AML-193 (cell line): ENCODE measurements at places on chromosomes 6 and 20.

DNA sequence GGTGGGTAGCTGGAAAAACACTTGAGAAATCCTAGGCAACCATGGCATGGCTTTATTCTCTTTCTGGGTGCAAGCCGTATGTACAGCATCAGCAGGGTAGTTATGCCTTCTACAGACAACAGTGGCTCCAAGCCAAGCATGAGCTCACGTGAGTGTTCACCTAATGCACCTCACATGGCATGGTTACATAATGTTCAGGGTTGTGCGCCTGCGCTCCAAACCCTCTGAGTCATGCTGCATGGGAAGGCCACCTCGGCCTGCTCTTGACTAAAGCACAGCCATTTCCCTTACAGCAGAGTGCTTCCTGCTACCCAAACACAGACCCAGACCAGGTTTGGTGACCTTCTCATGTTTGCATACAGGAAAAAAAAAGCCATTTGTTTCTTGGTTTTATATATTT lies 96.2 kb downstream of the VIP start:
- DNase-seq = no peak

- DNase-seq = peak; percentile 58
Measured at GRCh38 chr6:146892613-146893401, 294.0 kb downstream of the ADGB start.

DNA sequence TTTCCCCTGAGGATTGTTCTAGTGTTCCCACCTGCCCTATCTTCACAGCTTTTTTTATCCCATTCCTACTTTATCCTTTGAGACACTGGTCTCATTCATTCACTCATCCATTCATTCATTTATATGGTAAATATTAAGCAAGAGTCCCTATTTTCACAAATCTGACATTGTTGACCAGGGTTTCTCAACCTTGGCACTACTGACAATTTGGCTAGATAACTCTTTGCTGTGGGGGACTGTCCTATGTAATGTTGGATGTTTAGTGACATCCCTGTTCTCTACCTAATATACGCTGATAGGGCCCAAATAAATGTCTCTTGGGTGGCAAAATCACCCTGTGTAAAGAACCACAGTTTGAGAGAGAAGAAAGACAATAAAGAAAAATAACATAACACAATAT lies 345.0 kb downstream of the GRIK2 start:
- no peak for DNase-seq

GRCh38 chr6:75874224-75874623 lies 125.2 kb downstream of the MYO6 start:
- DNase-seq = no peak

GRCh38 chr20:62065674-62066338 lies at the start of gene TAF4:
TAF4 (minus strand) TSS chr20:62065881; CDS start chr20:62065810, 71 bp downstream.
- DNase-seq = peak; percentile 29

DNA sequence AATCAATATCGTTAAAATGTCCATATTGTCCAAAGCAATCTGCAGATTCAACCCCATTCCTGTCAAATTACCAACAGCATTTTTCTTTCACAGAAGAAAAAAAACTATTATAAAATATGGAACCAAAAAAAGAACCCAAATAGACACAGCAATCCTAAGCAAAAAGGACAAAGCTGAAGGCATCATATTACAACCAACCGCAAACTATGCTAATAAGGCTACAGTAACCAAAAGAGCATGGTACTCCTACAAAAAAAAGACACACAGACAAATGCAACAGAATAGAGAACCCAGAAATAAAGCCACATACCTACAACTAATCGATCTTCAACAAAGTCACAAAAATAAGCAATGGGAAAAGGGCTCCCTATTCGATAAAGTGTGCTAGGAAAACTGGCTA lies 49.2 kb downstream of the RNGTT start:
- DNase-seq = no peak

GRCh38 chr6:85913001-85913400 lies 270.3 kb upstream of the SYNCRIP start:
- no peak for DNase-seq

DNA sequence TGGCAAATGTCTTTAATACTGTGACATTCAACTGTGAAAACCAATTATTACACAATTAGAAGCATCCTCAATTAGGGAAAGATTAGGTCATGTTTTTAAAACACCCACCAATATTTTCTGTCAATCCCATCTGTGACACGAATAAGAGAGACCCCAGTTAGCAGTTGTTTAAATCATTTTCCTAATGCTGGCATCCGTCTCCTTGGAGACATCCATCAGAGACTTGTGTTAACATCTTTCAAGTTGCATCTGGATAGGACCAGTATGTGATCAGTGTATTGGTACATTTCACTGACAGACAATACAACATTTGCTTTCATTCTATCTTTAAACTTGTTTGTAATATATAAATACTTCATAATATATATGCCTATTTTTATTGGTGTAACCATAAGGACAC lies 420.7 kb upstream of the RNF217 start:
- DNase-seq = no peak

GRCh38 chr6:43990627-43991619 lies 136.3 kb downstream of the MRPL14 start:
- no peak for DNase-seq

GRCh38 chr6:18317850-18318249 lies 53.5 kb upstream of the DEK start:
- no peak for DNase-seq

- no peak for DNase-seq
Measured at GRCh38 chr20:623704-624103, 13.6 kb upstream of the TCF15 start.

- DNase-seq = no peak
Measured at GRCh38 chr20:13638162-13638495, 603 bp downstream of the TASP1 start.

DNA sequence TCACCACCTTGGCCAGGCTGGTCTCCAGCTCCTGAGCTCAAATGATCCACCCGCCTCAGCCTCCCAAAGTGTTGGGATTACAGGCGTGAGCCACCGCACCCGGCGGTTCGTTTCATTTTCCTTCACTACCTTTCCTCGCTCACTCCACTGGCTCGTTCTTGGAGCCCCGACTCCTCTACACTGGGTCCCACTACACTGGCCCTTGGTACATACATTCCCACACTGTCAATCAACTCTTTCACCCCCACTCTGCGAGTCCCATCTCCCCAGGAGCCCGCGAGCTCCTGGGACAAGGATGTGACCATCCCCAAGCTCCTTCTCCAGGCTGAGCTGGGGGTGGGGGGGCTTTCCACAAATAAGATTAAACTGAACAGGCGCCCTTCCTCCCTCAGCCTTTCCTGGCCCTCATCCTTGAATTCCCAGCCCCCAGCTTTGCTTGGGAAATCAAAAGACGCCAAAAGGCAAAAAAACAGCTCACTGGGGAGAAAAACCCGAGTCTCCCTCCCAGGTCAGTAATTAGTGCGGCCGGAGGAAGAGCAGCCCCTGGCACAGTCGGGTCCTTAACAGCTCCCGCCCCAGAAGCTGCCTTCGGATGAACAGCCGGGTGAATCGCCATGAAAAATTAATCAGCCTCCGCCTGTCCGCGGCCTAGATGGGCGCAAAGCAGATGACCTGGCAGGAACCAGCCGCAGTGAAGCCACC lies 42.8 kb upstream of the LY86 start:
- no peak for DNase-seq

DNA sequence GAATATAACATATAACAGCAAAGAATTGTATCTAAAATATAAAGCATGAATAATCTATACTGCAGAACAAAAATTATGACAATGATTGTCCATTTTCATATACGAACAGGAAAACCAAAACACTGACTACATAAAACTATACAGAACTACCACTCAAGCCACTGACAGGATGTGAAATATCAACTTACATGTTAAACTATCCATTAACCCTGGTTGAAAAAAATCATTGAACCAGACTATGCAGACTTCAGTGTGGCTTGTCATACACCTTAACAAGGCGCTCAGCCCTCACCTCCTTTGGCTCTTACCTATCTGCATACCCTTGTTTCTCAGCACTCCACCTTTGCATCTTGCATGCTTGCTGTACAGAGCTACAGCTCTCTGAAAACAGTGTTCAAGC lies 34.9 kb downstream of the ASCC3 start:
- no peak for DNase-seq

GRCh38 chr6:139371421-139372203 lies 2.8 kb downstream of the CITED2 start:
- no peak for DNase-seq

GRCh38 chr20:39897058-39897457 lies 792.0 kb downstream of the MAFB start:
- DNase-seq = no peak

- peak; percentile 25 for DNase-seq
Measured at GRCh38 chr6:79250107-79250514, 15.6 kb upstream of the HMGN3 start.

DNA sequence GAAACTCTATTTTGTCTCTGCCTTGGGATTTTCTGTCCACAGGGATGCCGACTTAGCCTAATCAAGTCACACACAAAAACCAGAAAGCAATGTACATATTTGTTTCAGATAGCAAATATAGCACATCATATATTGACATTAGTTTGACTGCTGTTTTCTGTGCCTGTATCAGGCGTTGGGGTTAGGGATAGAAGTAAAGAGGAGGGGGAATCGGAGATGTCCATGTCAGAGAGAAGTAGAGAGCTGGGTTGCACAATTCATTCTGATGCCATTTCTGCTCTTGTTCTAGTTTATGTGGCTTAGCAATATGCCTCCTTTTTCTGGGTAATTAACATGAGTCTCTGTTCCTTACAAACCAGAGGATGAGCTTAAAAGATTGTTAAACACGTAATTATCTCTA lies 14.7 kb upstream of the IPCEF1 start:
- no peak for DNase-seq

- no peak for DNase-seq
Measured at GRCh38 chr20:7411075-7411474, 529.2 kb downstream of the HAO1 start.

DNA sequence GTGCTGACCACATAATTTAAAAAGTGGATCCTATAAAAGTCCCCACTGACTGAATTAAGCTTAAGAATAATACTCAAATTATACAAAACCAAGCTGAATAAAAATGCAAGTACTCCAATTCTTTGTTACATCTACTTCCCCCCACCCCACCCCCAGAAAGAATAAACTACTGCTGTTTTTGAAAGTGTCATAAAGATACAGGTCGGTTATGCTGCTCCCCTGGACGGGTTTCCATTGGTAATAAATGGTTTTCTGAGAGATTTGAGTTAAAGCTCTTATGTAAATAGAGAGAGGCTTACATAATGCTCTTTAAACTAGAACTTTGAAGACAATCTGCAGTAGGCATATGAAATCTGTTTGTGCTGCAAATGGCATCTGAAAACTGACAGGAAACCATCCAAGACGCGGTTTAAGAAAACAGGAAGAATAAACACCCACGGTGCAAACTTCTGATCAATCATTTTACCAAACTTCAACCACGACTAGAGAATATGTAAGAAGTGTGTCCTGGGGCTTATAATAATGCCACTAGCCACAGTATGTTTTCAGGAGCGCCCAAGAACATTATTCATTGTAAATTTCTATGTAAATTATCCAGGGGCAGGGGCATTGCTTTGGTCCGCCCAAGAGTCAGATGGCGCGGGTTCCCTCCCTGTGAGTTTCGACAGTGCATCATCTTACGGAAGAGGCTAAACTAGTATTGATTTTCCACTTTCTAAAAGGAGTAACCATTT lies 10.8 kb upstream of the POU3F2 start:
- DNase-seq = no peak

- no peak for DNase-seq
Measured at GRCh38 chr20:51712501-51713212, 55.5 kb downstream of the ATP9A start.

GRCh38 chr6:154314084-154314483 lies 42.5 kb downstream of the IPCEF1 start:
- DNase-seq = no peak

- DNase-seq = peak; percentile 89
Measured at GRCh38 chr6:137731960-137732616, 135.0 kb upstream of the TNFAIP3 start.

- no peak for DNase-seq
Measured at GRCh38 chr6:42190554-42191183, 4.1 kb downstream of the GUCA1B start.

DNA sequence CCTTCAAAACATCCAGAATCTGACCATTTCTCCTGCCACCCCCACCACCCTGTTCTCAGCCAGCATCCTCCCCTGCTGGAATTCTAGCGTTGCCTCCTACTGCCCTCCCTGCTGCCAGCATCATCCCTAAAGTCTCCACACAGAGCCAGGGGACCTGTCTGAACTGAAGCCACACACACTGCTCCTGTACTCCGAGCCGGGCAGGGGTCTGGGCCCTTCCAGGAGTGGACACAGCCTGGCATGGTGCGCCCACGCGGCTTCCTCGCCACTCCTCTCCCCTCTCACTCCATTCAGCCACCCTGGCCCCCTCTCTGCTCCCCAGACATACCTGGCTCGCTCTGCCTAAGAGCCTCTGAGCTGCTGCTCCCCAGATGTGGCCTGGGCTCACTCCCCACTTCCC lies 155.5 kb downstream of the PREX1 start:
- DNase-seq = no peak

DNA sequence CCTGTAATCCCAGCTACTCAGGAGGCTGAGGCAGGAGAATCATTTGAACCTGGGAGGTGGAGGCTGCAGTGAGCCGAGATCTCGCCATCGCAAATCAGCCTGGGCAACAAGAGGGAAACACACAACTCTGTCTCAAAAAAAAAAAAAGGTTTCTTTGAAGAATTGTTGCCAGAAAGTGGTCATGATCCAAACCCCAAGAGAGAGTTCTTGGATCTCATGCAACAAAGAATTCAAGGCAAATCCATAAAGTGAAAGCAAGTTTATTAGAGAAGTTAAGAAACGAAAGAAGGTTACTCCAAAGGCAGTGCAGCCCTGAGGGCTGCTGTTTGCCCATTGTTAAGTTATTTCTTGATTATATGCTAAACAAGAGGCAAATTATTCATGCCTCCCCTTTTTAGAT lies 14.5 kb upstream of the KIFC1 start:
- DNase-seq = no peak

DNA sequence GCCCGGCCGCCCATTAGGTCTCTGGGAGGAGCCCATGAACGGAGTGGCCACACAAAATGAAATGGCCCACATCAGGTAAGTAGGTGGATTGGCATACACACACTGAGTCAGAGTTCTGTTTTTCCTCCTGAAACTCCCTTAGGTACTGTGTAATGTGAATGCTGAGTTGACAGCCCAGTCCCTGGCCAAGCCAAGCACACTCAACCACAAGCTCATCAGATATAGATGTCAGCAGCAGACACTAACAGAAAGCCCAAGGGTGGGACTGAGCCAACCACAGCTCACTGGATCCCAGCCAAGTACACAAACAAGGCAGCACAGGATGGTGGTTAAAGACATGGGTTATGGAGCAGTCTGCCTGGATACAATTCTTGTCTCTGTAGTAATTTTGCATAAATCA lies 403.4 kb downstream of the GJA1 start:
- DNase-seq = no peak

- DNase-seq = no peak
Measured at GRCh38 chr6:71015392-71015791, 58.5 kb upstream of the B3GAT2 start.

GRCh38 chr6:498795-499231 lies 107.3 kb downstream of the IRF4 start:
- DNase-seq = peak; percentile 27

DNA sequence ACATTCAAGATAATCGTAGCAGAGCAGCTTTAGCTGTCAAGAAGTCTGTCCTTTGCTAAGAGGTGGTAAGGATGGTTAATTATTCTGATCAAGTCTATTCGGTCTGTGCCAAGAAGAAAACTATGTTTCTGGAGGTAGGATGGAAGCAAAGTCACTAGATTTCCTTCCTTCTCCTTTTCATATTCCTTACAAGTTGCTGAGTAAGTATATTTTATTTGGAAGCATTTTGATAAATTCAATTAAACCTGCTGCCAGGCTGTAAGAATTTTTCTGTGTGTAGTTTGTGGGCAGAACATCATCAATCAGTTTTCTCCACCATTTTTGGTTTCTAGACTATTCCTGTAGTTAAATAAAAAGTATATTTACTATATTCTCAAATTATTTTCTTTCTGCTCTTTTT lies 311.3 kb downstream of the PRKN start:
- DNase-seq = no peak
